ENCODE measurements at places on chromosomes 5 and 9. TPM values are rescaled to one million over a fixed set of nuclear protein-coding genes. Genes with fewer than 3 reads are reported as not detected.

DNA sequence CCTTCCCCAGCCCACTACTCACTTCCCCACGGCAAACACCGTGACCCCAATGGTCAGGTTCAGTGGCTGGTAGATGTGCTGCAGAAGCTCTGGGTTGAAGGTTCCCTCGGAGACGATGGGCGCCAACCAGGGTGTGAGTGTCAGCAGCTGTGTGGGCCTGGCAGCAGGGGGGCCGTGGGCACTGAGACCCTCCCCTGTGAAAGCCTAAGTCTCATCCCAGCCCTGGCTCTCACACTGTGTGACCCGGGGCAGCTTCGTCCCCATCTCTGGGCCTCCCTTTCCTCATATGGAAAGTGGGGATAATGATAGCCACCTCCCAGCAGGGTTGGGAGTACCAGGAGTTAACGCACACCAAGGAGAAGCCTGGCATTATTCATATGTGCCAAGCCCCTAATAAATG is 8.6 kb downstream of the GBGT1 start:
- DNase-seq = no peak

- DNase-seq = no peak
Observed at GRCh38 chr5:87170799-87171198, 96.9 kb upstream of the RASA1 start.

DNA sequence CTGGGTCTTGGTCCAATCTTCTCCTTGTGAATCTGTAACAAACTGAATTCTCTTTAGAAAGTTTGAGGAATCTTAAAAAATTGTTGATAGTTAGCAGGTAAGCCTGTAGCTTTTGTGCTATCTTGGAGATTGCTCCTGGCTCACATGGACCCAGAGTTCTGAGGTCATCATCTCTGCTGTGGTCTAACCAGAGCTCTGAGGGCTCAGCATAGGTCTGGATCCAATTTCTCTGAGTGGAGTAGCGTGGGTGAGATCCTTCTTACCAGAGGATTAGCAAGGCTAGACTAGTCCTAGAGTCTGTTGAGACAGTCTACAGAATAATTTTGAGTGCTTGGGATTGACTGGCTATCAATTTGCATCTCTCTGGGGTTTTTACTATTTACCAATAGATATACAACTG is 60.5 kb upstream of the IL6ST start:
- no peak for DNase-seq

DNA sequence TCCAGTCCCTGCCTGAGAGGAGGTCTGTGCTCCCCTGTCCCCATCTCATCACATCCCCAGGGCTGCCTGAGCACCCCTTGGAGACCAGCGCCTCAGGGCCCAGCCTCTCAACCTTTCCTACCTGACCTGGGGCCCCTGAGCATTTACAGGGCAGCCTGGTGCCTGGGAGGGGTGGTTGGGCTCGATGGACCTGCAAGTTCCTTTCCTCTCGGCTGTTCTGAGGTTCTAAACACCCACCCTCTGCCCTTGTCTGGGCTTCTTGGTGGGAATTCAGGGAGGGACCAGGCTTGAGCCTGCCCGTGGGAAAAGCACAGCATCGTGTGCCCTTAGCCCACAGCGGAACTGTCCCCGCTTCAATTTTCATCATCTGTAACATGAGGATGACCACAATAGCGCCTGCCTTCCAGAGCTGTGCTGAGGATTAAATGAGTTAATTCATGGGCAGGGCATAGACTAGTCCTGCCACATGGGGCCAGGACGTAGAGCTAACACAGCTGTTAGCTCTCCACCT is 91.0 kb upstream of the SH3PXD2B start:
- DNase-seq = no peak

DNA sequence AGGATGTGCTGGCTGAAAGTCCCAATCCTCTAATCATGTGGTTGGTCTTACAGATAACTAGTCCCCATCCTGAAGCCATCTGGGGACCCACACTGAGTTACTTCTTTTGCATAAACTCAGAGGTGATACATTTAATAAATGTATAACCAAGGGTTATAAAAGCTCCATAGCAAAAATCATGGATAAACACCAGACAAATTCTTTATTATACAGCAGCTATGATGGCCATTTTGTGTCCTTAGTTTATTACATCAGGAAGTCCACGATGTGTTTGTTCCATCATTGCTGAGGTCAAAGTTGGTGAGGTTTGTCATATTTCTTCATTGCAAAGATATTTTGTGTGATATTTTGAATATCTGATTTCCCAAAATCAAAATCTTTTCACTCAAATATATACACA is 80.2 kb downstream of the GCNT1 start:
- DNase-seq = no peak

The INIP gene
- total RNA-seq = 15.6 TPM

All from HFFc6 (cell line).